ENCODE measurements at places on chromosomes 6 and 20.

DNA sequence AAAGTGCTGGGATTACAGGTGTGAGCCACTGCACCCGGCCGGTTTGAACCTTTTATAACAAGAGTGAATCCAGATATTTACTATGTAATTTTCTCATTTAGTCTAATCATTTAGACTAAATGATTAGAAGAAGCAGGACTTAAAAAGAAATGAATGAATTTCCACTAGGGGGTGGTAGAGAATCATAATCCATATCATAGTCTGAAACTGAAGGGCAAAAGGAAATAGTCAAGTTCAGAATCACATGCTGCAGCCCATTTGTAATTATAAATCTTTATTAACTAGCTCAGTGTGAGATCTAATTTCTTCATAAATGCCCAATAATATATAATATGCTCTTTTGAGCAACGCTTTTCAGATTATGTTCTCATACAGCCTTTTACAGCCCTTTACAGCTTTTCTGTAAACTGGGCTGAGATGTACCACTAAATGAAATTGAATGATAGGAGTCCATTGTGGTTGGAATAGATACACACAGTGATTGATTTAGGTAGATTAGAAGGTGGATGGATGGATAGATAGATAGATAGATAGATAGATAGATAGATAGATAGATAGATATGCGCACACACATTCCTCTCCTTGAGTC is 31.8 kb downstream of the PSMB9 start:
- no peak for DNase-seq

- DNase-seq, result peak; percentile 94
Measured at GRCh38 chr20:32652739-32653526, 20.8 kb downstream of the C20orf203 start.

- peak; percentile 13 for DNase-seq
Measured at GRCh38 chr6:91590191-91590590, 1003.3 kb upstream of the MAP3K7 start.

DNA sequence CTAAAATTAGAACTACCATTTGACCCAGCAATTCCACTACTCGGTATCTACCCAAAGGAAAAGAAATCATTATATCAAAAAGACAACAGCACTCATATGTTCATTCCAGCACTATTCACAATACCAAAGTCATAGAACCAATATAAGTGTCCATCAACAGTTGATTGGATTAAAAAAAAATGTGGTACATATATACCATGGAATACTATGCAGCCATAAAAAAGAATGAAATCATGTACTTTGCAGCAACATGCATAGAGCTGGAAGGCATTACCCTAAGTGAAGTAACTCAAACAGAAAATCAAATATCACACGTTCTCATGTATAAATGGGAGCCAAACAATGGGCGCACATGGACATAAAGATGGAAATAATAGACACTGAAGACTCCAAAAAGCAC is 163.3 kb downstream of the DST start:
- DNase-seq, result no peak

GRCh38 chr6:31631681-31632278 is 11.3 kb downstream of the PRRC2A start:
- no peak for DNase-seq

DNA sequence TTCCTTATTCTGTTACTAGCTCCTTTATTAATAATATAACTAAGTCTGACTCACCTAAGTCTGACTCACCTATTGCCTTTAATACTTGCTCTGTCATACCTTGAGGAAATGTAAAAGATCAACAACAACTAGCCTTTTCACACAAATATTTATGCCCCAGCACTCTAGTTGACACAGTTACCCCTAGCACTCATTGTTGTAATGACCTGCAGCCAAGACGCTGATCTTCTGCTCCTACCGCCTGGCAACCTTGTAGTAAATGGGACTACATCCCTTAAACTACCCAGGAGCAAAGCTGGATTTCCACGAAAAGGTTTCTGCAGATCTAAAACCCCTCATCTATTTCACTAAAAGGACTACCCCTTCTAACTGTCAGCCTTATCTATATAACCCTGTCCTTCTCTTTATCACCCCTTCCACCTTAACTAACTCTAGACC is 90.0 kb downstream of the PLG start:
- DNase-seq, result no peak

DNA sequence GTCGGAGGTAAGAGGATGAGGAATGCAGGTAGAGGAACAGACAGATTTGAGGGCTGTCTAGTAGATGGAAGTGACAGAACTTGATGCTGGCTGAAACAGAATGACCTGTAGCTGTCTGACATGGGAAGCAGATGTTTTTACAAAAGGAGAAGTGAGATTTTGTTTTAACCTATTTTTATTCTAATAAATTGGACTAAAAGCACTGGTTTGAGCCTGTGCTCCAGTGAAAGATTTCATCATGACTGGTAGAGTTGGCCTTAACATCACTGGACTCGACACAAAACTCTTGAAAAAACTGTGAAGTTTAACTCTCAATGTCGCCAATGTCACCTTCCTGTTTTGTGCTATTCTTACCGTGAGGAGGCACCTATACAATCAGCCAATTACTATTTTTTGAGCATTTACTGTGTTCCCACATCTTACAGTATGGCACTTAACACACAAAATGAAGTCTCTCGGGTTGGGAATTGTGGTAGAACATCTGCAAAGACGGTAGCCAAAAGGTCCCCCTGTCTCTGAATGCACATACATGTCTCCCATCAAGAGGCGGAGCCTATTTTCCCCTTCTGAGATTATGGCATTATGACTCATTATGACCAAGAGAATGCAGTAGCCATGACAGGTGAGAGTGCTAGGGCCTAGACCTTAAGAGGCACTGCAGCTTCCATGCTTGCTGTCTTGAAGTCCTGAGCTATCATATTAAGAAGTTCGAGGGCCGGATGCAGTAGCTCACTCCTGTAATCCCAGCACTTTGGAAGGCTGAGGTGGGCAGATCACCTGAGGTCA is 93.2 kb downstream of the FOXF2 start:
- DNase-seq, result no peak

DNA sequence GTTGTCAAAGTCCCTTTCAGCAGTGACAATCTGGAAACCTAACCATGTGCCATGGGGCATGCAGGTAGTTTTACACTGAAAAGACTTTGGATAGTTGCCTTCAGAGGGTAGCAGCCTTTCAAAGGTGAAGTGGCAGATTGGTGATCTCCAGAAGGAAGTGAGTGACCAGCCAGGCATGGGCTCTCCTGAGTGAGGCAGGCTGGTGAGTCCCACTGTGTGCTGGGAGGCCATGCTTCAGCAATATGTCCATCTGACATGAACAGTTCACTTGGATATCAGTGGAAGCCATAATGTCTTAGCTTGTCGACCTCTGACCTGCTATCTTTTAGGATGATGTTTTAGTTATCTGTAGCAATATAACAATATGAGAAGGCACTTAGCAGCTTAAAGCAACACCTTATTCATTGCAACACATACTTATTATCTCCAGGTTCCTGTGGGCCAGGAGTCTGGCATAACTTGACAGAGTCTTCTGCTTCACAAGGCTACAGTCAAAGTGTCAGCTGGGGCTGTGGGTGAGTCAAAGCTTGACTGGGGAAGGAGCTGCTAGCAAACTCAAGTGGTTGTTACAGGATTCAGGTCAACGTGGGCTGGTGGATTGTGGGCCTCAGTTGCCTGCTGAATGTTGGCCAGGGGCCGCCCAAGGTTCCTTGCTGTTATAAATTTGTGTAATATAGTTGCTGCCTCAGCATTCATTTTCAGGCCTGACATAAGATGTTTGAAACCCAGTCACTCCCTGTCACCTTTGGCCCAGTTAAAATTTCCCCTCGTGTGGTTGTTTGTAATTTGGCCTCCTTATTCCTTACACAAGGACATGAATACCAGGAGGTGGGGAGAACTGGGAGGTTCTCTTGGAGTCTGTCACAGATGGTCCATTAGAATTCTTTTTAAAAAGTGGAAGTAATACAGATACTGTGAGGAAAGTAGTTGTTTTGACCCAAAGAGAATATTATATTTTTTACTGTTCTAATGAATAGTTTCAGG is 100.2 kb downstream of the UST start:
- DNase-seq, result no peak

DNA sequence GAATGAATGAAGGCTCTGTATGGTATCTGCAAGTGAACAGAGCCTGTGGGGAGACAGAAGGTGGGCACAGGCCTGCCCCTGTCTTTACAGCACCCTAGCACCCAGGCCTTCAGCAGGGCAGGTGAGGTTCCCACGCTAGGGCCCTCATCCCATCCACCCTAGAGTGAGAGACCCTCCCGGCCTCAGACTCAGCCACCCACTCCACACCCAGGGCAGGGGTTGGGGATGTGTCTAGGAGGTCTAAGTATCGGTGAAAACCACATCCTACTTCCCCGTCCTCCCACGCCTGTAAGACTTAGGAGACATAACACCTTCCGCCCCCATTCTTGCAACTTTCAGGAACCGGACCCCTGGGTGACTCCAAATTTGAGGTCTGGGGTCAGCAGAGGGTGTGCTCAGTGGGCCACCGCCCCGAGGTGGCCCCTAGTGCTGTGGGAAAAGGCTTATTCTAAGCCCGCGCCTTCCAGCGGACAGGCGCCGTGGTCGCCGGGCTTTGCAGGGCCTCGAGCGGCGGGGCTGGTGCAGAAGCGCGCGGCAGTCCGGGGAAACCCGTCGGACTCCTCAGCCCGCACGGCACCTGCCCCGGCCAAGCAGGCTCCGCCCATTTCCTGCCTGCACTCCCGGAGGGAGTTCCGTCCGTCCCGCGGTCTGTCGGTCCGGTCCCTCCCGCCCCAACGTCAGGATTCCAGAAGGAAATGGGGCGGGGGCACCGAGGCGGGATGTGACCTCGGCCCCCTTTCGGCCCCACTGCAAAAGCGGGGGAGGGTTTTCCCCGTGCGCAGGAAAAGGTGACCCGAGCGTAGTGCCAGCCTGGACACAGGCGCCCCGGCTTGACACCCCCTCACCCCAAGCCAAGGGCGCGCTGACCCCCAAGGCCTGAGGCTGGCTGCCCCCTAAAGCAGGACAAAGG is 868 bp downstream of the SAMD10 start:
- DNase-seq, result peak; percentile 74

DNA sequence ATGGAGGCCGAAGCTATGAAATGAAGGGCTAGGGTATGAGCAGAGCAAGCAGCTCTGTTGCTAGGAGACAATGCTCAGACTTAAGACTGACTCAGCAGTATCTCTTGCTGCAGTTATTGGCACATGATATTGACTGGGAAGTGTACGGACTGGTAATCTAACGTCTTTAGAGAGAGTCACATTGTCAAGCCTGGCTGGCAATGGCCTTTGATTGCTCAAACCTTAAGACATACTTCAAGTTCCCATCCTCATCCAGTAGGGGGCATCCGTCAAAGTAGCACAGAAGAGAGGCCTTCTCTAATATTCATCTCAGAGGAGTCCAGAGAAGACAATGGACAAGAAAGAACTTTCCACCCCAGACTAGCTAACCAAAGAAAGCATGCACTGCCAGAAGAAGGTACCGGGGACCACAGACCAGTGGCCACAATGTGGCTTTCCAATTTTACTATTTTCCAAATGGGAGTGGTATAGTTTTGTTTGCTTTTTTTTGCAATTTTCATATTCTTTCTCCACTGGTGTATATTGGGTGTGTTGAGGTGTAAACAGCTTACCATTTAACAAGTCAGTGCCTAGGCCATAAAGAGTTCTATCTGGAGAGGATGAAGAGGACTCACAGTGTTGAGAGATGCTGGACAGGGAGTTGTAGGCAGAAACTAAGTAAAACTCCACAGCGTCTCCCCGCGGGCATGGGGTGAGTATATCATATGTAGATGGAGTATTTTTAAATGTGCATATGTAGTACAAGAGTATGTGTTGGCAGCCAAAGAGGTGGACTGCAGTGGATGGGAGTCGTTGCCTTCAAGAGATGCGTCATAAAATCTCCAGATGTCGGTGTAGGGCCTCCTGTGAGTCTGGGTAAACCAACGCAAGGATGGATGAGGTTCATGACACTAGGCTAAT is 36.7 kb downstream of the LRFN2 start:
- no peak for DNase-seq

DNA sequence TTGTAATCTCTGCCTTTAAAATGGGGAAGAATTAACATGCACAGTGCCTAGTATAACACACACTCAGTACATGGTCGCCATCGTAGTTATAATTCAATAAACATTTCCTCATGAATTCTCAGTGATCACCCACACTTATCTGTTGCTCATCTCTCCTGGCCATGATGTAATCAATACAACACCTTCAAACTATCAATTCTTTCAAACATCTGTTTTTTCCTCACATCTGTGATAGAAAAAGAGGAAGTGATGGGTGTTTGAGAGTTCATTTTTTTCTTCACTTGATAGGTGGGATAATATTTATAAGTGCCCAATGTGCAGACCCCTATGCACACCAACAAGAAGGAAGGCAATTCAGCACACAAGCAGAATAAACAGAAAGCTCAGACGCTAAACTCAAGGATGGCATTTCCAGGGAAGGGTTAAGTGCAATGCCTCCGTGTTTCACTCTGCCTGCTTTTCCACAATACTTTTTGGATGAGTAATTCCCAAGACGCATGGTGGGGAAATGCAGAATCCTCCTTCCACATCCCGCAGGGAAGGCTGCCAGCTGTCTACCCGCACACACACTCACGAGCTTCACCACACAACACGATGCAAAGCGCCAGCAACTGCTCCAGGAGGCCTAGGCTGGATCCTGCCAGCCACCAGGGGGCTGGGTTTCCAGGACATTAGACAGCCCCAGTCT is 100.3 kb downstream of the GMPR start:
- peak; percentile 69 for DNase-seq

GRCh38 chr20:57156011-57156729 is 110.3 kb downstream of the BMP7 start:
- DNase-seq, result no peak

GRCh38 chr6:129146902-129147301 is 264.0 kb downstream of the LAMA2 start:
- DNase-seq, result no peak

- DNase-seq, result no peak
Measured at GRCh38 chr20:53774461-53775203, 181.0 kb upstream of the ZNF217 start.

DNA sequence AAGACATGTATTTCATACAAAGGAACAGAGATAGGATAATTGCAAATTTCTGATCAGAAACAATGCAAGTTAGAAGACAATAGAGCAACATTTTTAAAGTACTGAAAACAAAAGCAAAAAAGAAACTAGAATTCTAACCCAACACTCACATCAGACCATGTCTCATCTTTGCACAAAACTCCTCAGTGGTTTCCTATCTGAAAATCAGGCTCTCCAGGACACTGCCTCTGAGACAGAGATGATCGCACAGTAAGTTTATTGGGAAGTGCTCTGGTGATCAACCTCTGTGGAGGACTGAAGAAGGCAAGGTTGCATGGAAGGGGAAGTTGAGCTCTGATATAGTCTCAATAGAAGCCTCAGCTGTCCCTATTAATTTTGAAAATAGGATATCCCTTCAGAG is 2.3 kb upstream of the TTBK1 start:
- no peak for DNase-seq

GRCh38 chr6:132961122-132961521 is 146.8 kb downstream of the RPS12 start:
- no peak for DNase-seq

DNA sequence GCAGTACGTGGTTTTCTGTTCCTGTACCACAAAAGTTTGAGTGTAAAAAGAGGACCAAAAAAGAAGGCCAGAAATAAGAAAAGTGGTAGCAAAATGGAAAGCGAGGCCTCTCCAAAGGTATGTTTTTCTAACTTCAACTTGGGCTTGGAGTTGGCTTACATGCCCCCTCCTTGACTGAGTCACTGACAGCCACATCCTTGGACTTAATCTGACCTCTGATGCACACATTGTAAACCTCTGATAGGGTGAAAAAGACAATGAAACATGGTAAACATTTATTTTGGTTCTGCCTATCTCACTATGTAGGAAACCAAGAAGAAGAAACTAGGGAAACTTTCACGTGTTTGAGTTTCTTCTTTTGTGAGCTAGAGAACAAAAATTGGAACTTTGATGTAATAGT is 503.2 kb upstream of the ID4 start:
- no peak for DNase-seq

All from ELF-1 (cell line).